ENCODE measurements at places on chromosomes 6 and 20.

DNA sequence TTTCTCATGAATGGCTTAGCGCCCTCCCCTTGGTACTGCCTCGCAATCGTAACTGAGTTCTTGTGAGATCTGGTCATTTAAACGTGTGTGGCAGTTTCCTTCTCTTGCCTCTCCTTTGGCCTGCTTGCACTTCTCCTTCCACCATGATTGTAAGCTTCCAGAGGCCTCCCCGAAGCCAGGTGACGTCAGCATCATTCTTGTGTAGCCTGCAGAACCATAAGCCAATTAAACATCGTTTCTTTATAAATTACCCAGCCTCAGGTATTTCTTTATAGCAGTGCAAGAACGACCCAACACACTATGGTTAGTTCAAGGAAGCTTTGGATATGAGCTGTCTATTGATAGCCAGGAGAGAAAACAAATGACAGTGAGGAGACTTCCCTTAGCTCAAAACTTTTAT is 29.5 kb upstream of the ADTRP start:
- no peak for DNase-seq

DNA sequence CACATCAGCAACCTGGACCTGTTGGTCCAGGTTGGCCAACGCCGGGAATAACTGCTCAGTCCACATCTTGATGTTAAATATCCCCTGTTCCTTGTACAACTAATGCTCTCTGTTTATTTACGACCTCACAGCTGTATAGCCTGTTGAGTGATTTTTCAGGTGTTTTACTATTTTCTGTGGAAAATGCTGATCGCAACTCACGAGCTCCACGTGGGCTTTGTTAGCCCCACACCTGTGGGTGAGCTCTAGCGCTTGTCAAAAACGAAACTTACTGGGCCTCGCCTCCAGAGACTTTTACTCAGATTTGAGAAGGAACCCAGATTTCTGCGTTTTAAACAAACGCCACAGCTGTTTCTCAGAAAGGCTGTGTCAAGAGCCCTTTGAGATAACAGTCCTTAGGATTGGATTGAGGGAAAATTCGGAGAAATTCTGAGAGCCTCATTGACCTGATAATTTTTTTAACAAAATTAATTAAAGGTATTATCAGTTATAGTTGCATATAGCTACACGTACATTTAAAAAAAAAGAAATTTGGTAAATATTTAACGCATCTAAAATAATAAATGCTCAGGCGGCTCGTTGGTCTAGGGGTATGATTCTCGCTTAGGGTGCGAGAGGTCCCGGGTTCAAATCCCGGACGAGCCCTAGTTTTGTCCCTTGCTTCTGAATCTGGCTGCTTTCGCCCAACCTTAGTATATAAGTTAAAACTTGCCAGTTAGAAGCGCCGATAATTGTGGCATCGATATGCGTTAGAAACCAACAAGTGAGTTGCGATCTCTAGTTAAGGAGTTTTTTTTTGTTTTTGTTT is 16.7 kb downstream of the HMGN4 start:
- peak; percentile 72 for DNase-seq

- DNase-seq = no peak
Measured at GRCh38 chr6:36677753-36678487, 594 bp upstream of the CDKN1A start.

- no peak for DNase-seq
Measured at GRCh38 chr6:169964486-169965180, 213.2 kb downstream of the ERMARD start.

DNA sequence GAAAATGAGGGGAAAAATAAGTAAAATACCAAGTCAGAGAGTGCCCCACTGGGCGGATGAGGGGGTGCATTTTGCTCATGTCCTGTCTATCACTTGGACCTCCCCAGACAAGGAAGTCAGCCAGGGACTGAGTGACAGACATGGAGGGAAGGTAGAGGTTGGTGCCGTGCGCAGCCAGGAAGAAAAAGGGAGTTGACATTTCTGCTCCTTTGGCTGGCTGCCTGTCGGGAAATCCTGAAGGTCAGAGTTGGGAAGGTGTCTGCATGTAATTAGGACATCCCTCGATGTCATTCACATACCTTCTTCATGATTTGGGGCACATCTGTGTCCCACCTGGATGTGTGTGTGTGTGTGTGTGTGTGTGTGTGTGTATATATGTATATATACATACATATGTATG is 8.9 kb downstream of the GUCA1A start:
- DNase-seq = no peak
